ENCODE measurements at places on chromosomes 6 and 20. TPM values are rescaled to one million over a fixed set of nuclear protein-coding genes. Genes with fewer than 3 reads are reported as not detected.
A peak's percentile ranks its signal among the peaks of the same experiment; 100 is the strongest.

DNA sequence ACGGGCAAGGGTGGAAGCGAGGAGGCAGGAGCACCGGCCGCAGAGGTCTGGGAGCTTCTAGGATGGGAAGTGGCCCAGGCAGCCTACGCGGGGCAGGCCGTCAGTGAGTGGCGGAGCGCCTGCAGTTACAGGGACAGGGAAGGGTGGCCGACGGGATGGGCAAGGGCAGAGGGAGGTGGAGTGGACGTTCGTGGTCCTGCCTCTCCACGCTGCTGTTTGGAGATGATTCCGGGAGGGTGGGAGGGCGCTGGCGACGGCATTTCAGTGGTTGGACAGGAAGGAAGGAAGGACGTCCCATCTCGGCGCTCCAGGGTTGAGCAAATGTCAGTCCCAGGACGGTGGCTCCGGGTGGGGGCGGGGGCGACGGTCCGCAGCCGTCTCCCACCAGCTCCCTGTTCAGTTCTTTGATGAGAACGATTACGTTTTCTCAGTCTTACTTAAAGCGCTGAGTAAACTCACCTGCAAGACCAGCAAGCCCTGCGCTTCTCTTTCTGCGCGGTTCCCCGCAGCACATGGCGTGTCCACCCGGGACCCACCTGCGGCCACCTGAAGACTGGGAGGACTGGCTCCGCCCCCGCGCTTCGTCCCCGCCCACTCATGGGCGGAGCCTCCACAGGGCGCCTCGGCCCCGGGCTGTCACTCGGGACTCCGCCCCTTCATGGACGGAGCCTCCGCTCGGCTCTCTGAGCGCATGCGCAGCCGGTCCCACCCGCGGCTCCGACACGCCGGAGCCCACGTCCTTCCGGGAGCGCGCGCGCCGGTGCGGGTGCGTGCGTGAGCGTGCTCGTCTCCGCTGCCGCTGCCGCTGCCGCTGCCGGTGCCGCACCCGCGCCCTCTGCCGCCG lies at the start of gene DNAJC5:
Gene DNAJC5 (plus strand): TSS at position 769 of the 844 bp plus-strand sequence. CDS start 33,220 bp downstream, outside the sequence.
- peak; percentile 94 for DNase-seq

DNA sequence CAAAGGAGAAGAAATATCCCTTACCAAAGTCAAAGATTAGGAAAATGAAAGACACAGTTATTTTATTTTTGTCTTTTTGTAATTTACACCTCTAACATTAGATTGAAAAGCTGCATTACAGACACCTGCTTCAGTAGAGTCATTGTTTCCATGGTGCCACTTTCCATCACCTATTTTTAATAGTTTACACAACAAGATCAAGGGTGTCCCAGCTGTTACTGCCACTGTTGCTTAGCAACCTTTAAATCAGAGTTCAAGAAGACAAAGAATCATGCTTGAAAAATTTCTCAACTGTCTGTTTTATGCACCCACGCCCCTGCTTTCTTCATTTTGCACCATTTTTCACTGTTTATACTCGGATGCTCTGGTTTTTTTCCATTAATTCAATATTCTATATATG lies 668.2 kb upstream of the GJE1 start:
- no peak for DNase-seq

- no peak for DNase-seq
Observed at GRCh38 chr6:136823128-136823660, 802 bp downstream of the PEX7 start.

Gene CHD6
- total RNA-seq = 9.8 TPM

Gene DEFB124
- not detected for total RNA-seq

Gene HCK
- total RNA-seq = 0.15 TPM

Gene NUP153
- total RNA-seq = 53.9 TPM

All from Daoy (cell line).